ENCODE measurements at places on chromosomes 16 and 17.

- DNase-seq = peak; percentile 4
Measured at GRCh38 chr16:57009643-57010170, 20.4 kb downstream of the NLRC5 start.

DNA sequence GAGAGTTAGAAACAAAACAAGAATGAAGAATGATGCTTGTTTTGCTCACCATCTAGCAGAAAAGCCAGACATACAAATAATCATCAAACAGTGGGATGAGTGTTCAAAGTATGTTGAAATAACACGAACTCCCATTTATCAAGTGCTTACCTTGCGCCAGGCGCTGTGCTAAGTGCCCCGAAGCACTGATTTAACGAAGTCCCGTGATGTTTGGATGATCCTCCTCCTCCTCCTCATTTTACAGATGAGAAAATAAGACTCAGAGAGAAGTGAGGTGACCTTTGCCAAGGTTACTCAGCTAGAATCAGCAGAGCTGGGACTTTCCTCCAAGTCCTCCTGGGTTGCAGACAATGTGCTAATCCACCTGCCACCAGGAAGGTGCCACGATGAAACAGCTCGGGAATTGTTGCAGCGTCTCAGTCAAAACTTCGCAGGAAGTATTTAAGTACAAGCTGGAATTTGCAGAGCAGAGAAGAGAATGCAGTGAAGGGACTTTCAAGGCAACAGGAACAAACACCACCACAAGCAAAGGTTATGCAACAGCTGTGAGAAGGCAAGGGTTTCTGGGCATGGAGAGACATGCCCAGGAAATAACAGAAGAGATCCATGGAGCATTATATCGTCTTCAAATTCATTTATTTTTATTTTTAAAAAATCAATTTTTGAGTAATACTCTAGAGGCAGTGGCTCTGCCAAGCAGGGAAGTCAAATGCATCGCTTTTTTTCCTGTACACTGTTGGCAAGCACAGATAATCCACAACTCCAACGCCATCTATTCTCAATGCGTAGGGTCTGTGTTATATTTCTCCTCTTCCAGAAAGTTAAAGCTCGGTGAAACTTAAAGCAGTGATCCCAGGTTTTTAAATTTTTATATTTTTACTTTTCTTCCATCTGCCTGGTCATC, 11.1 kb downstream of the PRCD start:
- DNase-seq = no peak

DNA sequence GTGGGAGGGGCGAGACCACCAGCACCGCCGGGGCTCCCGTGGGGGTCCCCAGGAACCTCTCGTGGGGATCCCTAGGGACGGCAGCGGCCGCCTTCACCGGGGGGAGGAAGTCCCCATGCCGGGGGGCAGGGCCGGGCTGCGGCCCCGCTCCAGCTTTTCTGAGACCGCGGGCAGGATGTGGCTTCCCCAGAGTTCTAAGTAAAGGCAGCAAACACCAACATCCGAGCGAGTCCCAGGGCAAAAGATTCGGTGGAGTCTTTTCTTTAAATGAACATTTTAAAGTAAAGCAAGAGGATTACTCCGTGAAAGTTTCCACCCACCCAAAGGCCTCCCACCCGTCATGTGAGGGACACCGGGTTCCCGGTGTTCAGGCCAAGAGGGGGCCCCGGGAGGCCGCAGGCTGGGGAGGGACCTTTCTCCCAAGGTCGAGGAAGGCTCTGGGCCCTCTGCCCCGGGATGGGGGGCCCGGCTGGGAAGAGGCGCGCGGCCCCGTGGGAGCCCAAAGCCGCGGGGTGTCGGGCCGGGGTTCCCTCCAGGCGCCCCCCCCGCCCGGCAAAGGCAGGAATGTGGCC, 137.2 kb upstream of the RPH3AL start:
- peak; percentile 51 for DNase-seq

DNA sequence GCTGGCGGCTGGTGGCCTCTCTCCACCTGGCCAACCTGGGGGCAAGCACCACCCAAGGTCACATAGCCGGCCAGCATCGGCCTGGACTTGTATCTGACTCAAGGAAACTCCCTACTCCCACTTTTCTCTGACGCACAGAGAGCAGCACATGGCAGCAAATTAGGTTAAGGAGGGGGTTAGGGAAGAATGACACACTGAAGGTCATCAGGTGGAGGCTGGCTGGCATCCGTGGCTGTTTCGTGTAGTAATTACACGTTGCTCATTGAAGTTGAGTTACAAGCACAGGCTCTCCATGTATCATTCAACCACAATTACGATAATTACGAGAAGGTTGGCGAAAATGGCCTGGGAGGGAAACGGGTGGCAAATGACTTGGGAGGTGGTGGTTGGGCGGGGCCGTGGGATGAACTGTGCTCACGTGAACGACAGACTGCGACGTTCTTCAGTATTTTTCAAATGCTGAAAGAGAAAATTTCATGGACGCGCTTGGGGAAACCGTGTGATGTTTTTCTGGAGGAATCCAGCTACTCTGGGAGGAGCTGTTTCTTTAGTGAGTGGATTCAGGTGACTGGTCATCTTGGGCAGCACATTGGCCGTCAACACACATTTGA, 4.0 kb upstream of the METRNL start:
- no peak for DNase-seq

DNA sequence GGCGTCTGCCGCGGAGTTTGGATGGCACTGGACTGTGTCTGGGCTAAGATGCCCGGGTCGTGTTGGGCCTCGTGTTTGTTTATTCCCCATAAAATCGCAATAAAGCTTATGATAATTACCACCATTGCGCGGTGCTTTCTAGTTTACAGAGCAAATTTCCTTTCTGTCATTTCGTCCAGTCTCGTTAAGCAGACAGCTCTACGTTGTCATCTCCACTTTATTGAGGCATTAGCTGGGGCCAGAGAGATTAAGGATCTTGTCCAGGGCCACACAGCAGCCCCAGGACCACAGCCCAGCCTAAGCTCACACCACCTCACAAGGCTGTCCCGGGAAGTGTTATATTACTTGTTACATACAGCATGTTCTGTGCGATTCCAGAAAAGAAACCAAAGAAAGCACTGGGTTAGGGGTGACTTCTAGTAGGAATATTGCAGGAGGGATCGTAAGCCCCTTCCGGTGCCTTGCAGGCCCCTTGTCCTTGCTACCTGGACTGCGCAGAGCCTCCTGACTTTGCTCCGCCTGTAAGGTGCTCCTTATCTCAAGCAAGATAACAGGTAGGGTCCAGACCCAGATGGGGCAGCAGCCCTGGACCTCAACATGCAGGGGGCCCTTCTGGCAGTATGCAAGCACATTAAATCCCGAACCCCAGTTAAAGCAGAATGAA, 6.3 kb downstream of the NOS2 start:
- DNase-seq = no peak

GRCh38 chr17:4345581-4346252, 20.8 kb downstream of the UBE2G1 start:
- no peak for DNase-seq

DNA sequence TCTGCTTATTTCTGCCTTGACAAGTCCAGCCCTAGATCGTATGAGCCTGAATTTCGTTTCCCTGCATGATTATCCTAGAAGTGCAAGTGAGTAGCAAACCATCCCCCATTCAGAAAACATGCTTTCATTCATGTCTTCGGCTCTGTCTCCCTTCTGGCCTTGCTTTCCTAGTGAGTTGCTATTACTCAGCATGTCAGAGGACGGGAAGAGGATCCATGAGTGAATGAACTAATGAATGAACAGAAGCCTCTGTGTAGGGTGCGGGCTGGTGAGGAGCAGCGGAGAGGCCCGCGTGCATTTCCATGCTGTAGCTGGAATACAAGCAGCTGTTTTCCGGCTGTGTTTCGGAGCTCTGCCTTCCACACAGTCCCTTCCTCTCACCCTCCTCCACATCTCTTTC, 155.7 kb upstream of the NOL11 start:
- DNase-seq = no peak

DNA sequence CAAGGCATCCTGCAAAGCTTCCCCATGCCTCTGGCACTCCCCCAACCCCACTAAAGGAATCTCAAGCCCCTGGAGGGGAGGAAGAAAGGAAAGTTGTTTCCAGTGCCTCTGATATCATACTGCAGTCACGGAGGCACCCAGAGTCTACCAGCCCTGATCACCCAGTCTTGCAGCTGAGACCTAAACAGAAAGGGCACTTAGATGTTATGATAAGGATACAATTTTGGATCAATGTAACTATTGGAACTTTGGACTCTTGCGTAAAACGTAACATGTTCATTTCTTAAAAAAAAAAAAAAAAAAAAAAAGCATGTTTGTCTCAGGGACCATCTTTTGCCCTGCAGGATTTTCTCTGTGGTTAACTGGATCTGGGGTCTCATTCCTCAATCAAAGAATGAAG, 52.4 kb upstream of the COX10 start:
- DNase-seq = no peak

DNA sequence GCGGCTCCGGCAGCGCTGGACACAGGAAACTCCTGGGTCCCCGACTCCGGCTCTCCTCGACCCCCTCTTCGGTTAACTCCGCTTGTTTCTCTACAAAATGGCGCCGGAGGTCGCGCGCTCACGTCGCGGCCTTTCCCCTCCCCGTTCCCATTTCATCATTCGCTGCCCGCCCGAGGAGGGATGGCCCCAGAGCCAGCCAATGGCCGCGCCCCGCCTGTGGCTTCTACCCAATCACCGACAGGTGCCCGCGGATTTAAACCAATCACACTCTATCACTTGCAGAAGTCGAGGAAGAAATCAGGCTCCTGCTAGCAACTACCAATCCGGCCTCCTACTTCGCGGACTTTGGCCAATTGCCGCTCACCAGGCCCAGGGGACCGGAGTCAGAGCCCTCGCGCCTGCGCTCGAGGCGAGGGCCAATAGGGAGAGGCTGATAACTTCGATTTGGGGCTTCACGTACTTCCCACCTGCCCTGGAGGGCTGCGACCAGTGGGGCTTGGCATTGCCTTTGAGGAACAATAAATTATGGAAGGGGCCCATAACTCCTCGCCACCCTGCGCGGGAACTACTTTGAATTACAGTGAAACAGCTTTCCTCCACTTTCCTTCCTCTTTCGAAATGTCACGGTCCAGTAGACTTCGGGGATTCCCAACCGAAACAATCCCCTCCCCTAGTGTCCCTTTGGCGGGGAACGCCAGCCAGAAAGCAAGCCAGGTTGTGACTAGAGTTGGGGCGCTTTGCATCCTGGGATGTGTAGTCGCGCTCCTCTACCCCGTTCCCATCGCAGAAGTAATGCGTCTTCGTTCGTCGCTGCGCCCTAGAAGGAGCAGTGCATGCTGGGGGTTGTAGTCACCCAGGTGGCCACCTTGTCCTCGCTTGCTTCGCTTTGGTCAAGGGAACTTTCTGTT, at the start of gene CNOT1:
CNOT1 (minus strand) TSS at position 94 of the 908 bp plus-strand sequence. CDS start 30,489 bp downstream, outside the sequence.
- DNase-seq = peak; percentile 96

DNA sequence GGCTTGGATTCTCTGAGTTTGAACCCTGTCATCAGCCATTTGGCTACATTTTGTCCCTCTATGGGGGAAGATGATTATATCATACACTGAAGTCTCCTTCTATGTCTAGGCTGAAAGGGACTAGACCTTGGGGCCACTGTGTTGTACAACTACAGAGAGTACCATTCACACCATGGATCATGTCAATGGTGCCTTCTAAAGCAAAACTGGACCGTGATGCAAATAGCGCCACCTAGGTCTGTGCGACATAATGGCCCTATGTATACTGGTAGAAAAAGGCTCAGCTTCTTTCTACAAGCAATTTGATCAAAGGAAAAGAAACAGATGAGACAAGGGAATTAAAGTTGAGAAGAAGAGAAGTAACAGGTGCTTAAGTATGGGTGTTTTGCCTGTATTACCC, 100.7 kb downstream of the LYRM1 start:
- DNase-seq = no peak

DNA sequence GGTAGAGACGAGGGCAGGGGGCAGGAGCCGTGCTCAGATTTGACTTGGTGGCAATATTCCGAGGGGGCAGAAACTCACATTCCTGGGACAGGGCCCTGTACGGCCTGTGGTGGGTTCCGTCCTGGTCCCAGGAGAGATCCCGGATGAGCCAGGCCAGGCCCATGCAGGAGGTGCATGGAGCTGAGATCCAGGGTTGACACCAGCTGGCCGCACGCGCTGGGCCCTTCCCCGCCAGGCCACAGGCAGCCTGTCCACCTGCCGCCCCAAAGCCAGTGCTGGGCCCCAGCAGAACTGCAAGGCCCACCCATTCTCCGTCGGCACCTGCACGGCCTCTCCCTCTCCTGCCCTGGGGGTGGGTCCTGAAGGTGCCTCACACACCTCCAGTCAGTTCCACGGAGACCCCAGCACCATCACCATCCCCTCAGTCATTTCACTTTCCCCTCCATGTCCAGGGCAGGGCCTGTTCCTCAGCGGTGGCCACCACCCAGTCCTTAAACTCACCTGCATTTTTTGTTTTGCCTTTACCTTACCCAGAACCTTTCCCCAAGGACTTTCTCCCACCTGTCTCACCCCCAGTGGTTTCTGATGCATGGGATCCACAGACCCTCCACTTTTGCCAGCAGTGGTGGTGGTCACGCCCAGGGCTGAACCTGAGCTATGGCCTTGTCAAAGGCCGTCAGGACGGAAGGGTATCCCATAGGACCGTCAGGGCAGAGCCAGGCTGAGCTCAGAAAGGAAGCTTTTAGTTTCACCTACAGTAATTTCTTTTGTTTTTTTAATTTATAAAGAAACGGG, 25.1 kb upstream of the CDH15 start:
- DNase-seq = no peak

DNA sequence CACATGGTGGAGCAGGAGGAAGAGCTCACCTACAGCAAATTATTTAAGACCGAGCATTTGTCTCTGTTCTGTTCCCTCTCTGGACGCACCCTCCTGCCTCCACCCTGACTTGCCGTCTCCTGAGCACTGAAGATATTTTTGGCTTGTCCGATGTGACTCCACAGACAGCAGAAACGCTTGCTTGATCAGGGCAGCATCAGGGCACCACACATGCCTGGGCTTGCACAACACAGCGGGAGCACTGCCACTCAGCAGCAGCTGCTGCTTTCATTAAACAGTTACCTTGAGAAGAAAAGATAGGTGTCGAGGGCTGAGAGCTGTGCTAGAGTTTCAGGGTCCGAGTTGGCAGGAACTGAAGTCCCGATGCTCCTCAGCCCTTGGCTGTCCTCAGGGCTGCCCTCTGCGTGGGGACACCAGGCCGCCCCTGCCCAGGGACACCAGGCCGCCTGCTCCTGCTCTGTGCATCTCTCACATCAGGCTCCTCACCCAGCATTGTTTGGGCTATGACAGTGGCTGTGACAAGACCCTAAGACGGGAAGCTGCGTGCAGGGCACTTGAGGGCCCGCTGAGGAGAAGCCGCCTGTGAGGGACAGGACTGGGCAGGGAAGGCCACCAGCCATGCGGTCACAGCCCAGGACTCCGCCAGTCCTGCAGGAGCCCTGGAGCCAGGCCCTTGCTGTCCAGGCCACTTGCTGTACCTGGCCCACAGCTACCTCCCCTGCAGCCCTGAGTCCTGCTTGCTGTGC, 21.3 kb upstream of the CDH15 start:
- DNase-seq = no peak

GRCh38 chr16:83031524-83031923, 404.8 kb downstream of the CDH13 start:
- DNase-seq = no peak

GRCh38 chr16:77599793-77600415, 122.4 kb upstream of the NUDT7 start:
- peak; percentile 55 for DNase-seq
